ENCODE measurements at places on chromosomes 4 and X. TPM values are rescaled to one million over a fixed set of nuclear protein-coding genes. Genes with fewer than 3 reads are reported as not detected.

CASP3 gene
- 27.4 TPM for polyA plus RNA-seq

FGA gene
- polyA plus RNA-seq: not detected

RTL5 gene
- 2.5 TPM for polyA plus RNA-seq

TMSB15C gene
- 1.9 TPM for polyA plus RNA-seq

DNA sequence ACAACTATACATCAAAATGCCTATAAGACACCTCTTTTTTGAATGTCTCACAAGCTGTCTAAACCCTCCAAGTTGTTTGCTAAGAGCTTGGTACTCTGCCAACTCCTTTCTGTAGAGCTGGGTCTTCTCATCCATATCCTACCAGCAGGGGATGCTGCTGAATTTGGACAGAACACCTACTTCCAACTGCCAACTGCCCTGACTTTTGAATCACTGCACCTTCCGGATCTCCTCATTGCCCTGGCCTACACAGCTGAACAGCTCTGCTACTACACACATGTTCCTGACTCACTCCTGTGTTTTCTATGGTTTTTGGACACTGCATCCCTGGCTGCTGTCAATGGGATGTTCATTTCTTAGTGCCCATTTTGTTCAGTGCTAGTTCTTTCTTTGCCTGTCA, 18.7 kb downstream of the FAM184B start:
- no peaks in the 10 kb centered on the region for H3K4me1 ChIP-seq
- no peak overlapping the region for H3K27ac ChIP-seq
- peaks cover 3% of the 10 kb centered on the region for H3K27me3 ChIP-seq
- DNase-seq: peak; percentile 58
- no peak overlapping the region for H3K4me3 ChIP-seq

DNA sequence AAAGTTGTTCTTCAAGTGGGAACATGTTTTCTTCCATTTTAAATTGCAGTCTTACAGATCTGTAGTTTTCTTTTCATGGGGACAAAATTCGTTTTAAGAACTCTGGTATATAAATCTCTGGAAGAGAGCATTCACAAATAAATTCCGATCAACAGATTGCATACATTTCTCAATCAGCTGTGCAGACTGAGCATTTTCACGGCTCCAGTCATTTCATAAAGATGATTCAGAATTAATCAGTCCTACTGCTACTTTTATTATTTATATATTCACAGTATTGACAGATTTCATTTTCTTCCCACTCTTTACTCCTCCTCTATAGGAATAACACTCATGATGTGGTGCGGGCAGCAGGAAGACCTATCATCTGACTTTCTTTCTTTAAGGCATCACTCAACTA, 534.9 kb upstream of the FTHL17 start:
- no peaks in the 10 kb centered on the region for H3K27me3 ChIP-seq
- no peak for DNase-seq
- H3K4me3 ChIP-seq: no peak overlapping the region
- peaks cover 3% of the 10 kb centered on the region for H3K4me1 ChIP-seq

DNA sequence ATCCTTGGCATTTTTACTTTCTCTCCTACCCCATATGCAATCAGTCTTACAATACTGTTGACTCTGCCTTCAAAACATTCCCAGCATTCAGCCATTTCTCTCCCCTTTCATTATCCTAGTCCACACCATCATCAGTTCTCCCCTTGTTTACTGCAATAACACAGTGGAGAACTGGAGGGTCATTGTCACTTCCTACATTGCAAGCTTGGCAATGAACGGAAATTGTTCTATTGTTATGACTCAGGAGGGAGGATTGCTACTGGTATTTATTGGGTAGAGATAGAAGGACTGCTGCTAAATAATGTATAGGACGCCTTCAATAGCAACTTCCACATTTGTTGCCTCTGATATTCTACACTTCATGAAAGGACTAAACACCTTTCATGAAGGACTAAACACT, 231.8 kb downstream of the BANK1 start:
- H3K27me3 ChIP-seq: no peaks in the 10 kb centered on the region
- no peak overlapping the region for H3K27ac ChIP-seq
- no peaks in the 10 kb centered on the region for H3K4me1 ChIP-seq
- no peaks in the 10 kb centered on the region for H3K36me3 ChIP-seq
- H3K4me3 ChIP-seq: no peak overlapping the region

- H3K36me3 ChIP-seq: no peaks in the 10 kb centered on the region
- no peak overlapping the region for H3K4me3 ChIP-seq
- no peaks in the 10 kb centered on the region for H3K27me3 ChIP-seq
- DNase-seq: no peak
- no peak overlapping the region for H3K27ac ChIP-seq
- H3K4me1 ChIP-seq: no peaks in the 10 kb centered on the region
These were observed 1306.8 kb downstream of the STIM2 start for GRCh38 chr4:28167411-28167810.

- no peaks in the 10 kb centered on the region for H3K4me1 ChIP-seq
- no peaks in the 10 kb centered on the region for H3K27me3 ChIP-seq
- H3K4me3 ChIP-seq: peak overlapping the region; percentile 84
These were observed 901 bp downstream of the JADE1 start for GRCh38 chr4:128810331-128810870.

- peaks cover 33% of the 10 kb centered on the region for H3K36me3 ChIP-seq
- no peak overlapping the region for H3K27ac ChIP-seq
- no peak overlapping the region for H3K4me3 ChIP-seq
- no peak for DNase-seq
- H3K4me1 ChIP-seq: no peaks in the 10 kb centered on the region
These were observed 60.9 kb downstream of the HTT start for GRCh38 chr4:3135155-3136011.

DNA sequence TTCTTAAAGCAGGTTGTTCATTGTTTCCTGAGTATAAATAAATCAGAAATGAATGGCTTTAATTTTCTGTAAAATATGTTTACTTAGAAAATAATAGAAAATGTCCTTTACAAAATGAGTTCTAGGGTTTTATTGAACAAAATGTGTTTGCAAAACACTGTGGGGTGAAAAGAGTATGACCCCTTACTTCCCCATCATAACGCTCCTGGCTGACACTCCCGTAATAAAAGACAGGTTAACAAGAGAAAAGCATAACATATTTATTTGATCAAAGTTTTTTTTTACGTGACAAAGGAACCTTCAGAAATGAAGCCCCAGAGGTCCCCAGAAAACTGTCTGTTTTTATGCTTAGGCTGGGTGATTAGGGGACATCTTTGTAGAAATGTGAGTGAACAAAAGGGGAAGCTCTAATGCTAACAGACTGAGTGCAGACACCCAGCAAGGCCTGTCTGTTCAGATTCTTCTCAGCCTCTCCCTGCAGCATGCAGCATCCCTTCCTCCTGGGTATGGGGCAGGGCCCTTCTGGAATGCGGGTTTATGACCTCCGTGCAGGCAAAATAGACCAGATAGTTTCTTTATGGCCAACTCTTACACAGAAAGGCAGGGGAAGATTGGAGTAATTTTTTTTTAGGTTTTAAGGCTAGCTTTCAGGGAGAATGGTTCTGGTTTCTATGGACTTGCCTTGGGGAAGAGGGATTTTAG, 26.1 kb downstream of the ZFP42 start:
- H3K27me3 ChIP-seq: no peaks in the 10 kb centered on the region
- no peaks in the 10 kb centered on the region for H3K36me3 ChIP-seq
- H3K4me3 ChIP-seq: no peak overlapping the region
- H3K4me1 ChIP-seq: no peaks in the 10 kb centered on the region
- no peak for DNase-seq
- H3K27ac ChIP-seq: no peak overlapping the region

- peaks cover 8% of the 10 kb centered on the region for H3K4me1 ChIP-seq
- no peak for DNase-seq
- no peak overlapping the region for H3K4me3 ChIP-seq
- no peaks in the 10 kb centered on the region for H3K36me3 ChIP-seq
- no peak overlapping the region for H3K27ac ChIP-seq
These were observed 42.4 kb downstream of the FNIP2 start for GRCh38 chr4:158811216-158811540.

DNA sequence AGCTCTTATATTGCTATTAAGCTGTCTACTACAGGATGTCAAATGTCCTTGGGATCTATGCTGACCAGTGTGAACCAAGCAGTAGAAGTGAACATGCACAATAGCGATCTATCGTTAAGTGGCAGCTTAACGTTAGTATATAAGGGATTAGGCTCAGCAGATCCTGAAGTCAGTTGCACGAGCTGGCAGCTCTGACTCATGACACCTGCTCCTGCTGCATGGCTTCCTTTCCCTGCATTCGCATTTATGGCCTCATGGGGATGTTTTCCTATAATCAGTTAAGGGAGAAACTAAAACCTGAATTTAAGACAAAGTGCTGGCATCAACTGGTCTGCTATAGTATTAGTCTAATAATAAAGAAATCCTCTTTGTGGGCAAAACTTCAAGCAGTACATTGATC, 12.7 kb upstream of the MCUB start:
- H3K36me3 ChIP-seq: peaks cover 6% of the 10 kb centered on the region
- no peak overlapping the region for H3K27ac ChIP-seq
- H3K4me1 ChIP-seq: peaks cover 2% of the 10 kb centered on the region

DNA sequence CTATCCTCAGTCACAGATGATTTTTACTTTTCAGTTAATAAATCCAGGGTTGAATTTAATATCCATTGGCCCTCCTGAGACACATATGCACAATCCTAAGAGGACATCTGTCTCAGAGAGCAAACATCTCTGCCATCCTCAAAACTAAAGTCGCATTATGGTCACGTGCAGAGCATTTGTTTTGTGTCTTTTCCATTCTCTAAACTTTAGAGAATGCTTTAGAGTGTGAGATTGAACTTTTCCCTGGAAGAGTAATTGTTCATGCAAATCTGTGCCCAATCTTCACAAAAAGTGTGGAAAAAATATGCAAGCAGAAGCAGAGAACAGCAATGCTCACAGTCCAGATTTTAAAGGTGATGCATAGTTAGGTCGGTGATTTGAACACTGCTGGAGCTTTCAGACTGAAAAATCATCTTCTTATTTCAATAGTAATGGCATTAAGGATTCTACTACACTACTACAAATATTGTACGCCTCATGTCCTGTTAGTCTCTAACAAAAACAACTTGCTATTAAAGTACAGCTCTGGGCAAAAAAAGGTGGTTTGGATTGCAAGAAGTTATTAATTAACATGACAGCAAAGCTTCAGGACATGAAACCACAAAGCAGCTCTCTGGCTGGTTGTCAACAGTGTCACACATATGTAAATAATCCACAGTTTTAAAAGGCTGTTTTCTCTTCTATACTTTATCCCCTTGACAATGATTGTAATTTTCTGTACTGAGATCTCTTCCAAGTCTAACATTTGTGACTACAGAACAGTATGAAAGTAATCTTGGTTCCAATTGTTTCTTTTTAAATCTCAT, 19.9 kb downstream of the DCHS2 start:
- H3K4me1 ChIP-seq: no peaks in the 10 kb centered on the region
- DNase-seq: no peak
- H3K36me3 ChIP-seq: no peaks in the 10 kb centered on the region
- H3K27ac ChIP-seq: no peak overlapping the region
- no peak overlapping the region for H3K4me3 ChIP-seq
- no peaks in the 10 kb centered on the region for H3K27me3 ChIP-seq

DNA sequence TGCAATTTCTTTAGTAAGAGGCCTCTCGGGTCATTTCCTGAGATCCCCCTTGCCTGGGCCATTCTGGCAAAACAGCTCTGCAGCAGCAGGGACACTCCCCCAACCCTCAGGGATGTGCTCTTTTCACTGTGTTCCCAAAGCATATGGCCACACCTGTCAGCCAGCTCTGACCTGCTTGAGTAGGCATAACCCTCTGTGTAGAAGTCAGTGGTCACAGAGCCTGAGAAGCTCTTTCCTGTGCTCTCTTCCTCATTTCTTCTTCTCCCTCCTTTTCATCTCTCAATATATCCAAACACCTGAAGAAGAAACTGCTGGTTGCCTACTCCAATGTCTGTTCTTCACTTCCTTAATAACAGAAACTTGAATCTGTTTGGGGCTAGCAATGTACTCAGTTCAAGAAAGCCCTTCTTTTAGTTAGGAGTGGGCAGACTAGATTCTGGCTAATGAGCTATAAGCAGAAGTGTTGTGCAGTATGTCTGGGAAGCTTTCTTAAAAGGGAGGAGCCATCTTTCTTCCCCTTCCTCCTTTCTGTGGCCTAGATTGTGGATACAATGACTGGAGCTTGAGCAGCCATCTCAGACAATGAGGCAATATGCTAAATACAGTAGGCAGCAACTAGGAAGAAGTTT, 73.3 kb downstream of the PRPS1 start:
- peaks cover 13% of the 10 kb centered on the region for H3K27me3 ChIP-seq
- H3K36me3 ChIP-seq: no peaks in the 10 kb centered on the region
- no peak for DNase-seq
- no peaks in the 10 kb centered on the region for H3K4me1 ChIP-seq
- no peak overlapping the region for H3K4me3 ChIP-seq
- no peak overlapping the region for H3K27ac ChIP-seq

DNA sequence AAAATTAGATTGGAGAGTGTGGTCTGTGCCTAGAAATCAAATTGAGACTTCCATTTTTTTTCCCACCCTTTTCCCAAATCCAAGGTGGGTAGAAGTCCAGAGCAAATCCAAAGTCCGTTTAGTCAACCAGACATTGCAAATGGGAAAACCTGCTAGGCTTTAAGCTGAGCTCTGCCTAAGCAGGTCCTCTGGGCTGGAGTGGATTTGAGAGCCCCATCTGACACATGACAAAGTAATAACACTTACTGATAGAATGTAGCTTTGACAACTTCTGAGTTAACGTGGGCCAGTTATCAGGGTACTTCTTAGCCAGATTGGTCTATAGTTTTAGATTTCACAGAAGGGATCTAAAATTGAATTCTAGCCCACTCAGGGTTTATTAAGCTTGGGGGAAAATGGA, 242.3 kb downstream of the GALNTL6 start:
- H3K4me1 ChIP-seq: no peaks in the 10 kb centered on the region
- H3K27ac ChIP-seq: no peak overlapping the region
- DNase-seq: no peak
- H3K27me3 ChIP-seq: no peaks in the 10 kb centered on the region

DNA sequence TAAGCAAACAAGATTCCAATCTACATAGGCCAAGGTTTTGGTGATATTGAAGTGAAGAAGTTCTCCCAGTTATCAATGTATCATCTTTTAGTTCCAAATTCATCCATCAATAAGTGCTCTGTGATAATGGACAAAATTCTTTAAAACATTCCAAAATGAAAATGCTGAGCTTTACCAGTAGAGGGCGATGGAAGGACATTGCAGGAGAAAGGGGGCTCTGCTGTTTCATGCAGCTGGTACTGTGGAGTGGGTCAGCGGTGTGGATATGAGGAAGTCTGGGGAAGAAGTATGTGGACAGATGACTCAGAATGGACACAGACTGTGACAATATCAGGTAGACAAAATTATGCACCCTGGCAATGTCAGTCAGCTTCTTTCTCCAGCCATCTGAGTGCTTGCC, 46.6 kb upstream of the HS6ST2 start:
- H3K27ac ChIP-seq: no peak overlapping the region
- no peaks in the 10 kb centered on the region for H3K36me3 ChIP-seq
- no peaks in the 10 kb centered on the region for H3K4me1 ChIP-seq
- H3K4me3 ChIP-seq: no peak overlapping the region
- no peaks in the 10 kb centered on the region for H3K27me3 ChIP-seq
- DNase-seq: peak; percentile 1
